GM12878 (cell line): ENCODE measurements at places on chromosomes 2 and 18. TPM values are rescaled to one million over a fixed set of nuclear protein-coding genes. Genes with fewer than 3 reads are reported as not detected.

Gene SULT1C2
- total RNA-seq, result 0.03 and 0.05 TPM in 2 replicates

Gene GLB1L
- 2.8 and 4.5 TPM in 2 replicates for total RNA-seq

Gene CAPN13
- total RNA-seq, result not detected in 2 replicates

Gene MROH2A
- total RNA-seq, result not detected in 2 replicates

Gene ALLC
- total RNA-seq, result not detected in 2 replicates

Gene GALNT13
- total RNA-seq, result not detected in 2 replicates

Gene VWC2L
- not detected in 2 replicates for total RNA-seq

Gene FSHR
- not detected in 2 replicates for total RNA-seq

Gene GPR39
- 0.08 and 0.23 TPM in 2 replicates for total RNA-seq

Gene ITPRIPL1
- total RNA-seq, result 23.8 and 28.7 TPM in 2 replicates

Gene CD302
- 2.1 and 2.2 TPM in 2 replicates for total RNA-seq

Gene WIPF1
- 135 and 141 TPM in 2 replicates for total RNA-seq

Gene IFIH1
- 35.1 and 36.1 TPM in 2 replicates for total RNA-seq

Gene RGPD8
- 6.5 and 7.3 TPM in 2 replicates for total RNA-seq

Gene GRB14
- total RNA-seq, result not detected in 2 replicates

Gene TMEM169
- total RNA-seq, result 2.4 and 2.7 TPM in 2 replicates

Gene SLC35F6
- total RNA-seq, result 9.8 and 10.1 TPM in 2 replicates

Gene CFAP65
- total RNA-seq, result not detected in 2 replicates

Gene KRTCAP3
- 2.2 and 2.7 TPM in 2 replicates for total RNA-seq

GRCh38 chr2:197349699-197350098, 39.1 kb upstream of the ANKRD44 start:
- no peak for DNase-seq

- DNase-seq, result no peak
These were observed 228.3 kb downstream of the SRBD1 start for GRCh38 chr2:45382744-45383143.

GRCh38 chr2:7417845-7418742, 500.9 kb downstream of the RNF144A start:
- DNase-seq, result no peak

DNA sequence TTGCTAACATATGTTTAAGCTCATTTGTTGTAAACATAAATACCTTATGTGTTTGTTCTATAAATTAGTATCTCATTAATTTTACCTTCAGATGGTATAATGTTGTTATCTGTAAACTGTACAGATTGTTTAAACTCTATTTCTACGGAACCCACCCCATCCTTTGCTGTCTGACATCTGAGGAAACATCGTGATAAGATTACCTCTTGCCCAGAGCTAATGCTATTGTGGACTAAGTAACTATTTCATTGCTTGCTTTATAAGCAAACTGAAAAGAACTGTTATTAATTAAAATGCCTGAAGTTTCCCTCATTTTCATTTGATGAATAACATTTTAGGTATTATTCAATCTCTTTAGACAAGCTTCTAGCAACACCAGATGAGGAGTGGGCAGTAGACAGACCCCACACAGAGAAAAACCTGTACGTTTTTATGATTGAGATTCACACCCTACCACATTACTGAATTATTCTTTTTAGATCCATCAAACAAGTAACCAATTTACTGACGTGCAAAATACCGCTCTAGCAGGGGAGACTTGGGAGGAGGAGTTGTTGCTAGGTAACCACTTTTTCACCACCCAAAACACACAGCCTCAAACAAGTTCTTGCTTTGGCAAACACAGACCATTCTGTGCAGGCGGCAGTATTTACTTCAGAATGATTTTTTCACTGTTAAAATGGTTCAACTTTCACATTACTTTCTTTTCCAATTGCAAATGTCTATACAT, 1.9 kb upstream of the SYT4 start:
- DNase-seq, result no peak

DNA sequence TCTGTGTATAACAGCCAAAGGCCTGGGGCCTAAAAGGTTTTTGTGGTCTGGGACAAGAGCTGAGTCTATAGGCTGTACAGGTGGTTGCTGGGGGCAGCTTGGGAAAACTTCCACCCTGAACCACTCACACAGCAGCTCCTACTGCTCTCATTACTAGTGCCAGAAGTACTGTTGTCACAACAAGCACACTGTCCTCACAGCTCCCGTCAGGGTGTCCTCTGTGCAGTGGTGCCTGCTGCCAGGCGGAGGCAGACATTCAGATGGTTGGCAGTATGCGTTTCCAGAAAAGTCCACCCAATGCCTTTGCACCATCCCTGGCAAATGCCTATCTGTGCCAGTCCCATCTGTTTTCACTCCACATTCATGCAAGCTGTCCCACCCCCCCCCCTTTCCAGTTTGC, 58.5 kb downstream of the EPAS1 start:
- DNase-seq, result no peak

DNA sequence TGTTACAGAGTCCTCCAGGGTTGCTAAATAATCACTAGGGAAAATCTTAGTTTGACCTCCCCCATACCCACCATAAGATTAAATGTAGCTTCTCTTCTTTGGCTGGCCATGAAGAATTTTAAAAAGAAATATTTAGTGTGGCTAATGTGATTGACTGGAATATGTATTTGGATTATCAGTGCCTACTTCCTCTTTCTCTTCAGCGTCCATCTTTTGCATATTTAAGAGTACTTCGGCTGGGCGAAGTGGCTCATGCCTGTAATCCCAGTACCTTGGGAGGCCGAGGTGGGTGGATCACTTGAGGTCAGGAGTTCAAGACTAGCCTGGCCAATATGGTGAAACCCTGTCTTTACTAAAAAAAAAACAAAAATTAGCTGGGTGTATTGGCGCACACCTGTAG, 28.8 kb downstream of the ADAM23 start:
- DNase-seq, result no peak

- no peak for DNase-seq
These were observed 144.0 kb downstream of the IKZF2 start for GRCh38 chr2:213007290-213007838.

GRCh38 chr2:123976054-123976648, 48.9 kb upstream of the CNTNAP5 start:
- DNase-seq, result no peak

GRCh38 chr2:46655551-46656436, 176.4 kb downstream of the TMEM247 start:
- no peak for DNase-seq

- DNase-seq, result no peak
These were observed 691.4 kb upstream of the FSHR start for GRCh38 chr2:49845671-49846070.

DNA sequence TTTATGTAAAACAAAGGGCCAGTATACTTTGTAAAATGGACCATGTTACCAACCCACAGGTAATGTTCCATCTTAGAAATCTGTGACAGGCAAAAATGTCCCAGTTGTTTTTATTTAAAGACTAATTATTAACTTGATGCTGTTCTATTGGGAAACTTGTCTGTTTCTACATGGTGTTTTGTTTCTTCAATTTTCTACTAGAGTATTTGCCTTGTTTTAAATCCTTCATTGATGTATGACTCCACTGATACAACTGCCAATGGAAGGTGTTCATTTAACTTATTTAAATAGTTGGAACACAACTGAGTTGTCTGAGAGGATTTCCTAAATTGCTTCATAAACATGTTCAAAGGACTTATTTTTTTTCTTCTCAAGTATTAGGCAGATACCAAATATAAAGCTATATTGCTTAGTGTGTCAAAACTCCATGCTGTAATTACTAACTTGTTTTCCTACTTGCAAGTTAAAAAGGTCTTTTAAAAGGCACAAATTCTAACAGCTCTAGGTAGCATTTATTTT, 152.0 kb upstream of the XPO1 start:
- no peak for DNase-seq

DNA sequence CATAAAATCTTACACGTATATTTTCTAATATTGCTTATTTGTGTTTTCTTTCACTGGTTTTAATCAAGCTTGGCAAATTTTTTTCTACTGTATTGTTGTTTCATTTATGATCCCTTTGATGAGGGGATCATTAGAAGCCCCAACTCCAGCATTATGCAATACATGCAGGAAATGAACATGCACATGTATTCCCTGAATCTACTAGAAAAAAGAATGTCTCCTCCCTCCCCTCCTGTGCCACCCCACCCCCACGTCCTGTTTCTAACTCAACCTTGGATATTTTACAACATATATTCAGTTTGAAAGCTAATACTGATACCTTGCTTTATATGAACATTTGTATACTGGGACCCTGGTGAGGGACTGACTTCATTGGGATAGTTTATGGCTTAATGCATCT, 53.0 kb downstream of the EML6 start:
- no peak for DNase-seq

DNA sequence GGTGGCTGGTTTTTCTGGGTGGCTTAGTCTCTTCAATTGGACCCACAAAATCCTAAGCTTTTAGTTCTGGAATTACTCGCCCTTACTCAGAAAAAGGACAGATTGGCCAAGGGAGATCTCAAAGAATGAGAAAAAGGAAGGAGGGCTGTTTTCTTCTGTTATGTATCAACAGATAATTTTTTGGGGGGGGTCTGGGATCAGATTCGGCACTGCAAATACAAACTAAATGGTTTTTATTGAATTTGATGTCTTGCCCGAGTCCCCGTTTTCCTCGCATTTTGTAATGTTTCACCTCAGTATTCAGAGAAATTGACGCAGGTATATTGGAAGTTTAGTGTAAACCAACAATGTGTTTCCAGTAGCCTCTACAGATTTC, 762 bp downstream of the YIPF4 start:
- no peak for DNase-seq

DNA sequence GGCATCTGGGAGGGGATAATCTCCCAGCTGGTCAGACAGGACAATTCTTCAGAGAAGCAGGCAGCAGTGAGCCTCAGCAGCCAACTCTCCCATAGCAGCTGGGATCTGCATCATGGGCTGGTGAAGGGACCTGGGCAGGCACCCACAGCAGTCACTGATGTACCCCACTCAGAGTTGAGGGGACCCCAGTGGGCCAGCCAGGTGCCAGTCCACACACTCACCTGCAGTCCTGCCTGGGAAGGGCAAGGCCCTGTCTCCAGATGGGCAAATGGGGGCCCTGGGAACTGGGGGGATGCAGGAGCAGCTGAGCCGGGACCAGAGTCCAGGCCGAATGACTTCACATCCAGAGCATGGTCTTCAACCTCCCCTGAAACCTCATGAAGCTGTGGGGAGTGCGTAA, 170.4 kb downstream of the ZFP36L2 start:
- no peak for DNase-seq

DNA sequence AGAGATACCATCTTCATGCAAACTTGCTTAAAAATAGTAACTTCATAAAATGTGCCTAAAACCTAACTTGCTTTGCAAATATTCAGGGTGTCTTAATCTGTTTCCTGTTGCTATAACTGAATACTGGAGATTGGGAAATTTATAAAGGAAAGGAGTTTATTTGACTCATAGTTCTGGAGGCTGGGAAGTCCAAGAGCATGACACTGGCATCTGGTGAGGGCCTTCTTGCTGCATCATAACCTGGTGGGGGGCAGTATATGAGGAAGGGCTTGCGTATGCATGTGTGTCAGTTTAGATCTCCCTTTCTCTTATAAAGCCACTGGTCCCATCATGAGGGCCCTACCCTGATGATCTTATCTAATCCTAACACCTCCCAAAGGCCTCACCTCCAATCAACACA, 166.5 kb downstream of the LPIN1 start:
- DNase-seq, result no peak

DNA sequence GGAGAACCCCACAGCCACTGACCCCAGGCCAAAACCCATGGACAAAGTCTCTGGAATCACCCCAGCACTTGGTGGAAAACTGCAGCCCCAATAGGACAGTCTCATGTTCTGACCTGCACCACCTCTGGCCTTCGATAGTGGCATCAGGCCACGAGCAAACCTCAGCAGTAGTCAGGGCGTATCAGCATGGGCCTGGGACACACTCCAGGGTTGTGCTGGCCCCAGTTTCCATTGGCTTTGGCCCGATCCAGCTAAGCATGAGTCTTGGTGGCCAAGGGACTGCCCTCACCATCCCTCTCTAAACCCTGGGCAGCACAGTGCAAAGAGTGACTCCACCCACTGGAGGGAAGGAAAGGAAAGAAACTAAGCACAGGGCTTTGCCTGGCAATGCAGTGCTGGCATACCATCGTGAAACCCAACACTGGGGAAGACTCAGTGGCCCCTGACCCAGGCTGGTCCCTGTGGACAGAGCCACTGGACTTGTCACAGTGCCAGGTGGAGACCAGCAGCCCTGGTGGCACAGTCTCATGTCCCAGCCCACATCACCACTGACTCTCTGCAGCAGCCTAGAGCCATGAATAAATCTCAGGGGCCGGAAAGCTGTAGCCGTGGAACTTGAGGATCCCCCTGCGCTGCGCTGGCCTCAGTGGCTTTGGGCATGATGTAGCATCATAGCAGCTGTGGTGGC, 46.3 kb downstream of the ZNF519 start:
- no peak for DNase-seq

DNA sequence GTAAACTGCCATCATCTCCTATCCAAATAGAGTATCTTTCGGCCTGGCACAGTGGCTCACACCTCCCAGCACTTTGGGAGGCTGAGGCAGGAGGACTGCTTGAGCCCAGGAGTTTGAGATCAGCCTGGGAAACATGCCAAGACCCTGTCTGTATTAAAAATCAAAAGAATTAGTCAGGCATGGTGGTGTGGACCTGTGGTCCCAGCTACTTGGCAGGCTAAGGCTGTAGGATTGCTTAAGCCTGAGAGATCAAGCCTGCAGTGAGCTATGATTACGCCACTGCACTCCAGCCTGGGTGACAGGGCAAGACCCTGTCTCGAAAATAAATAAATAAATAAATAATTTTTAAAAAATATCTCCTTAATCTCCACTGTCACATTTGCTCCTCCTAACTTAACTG, 14.7 kb upstream of the ARPC2 start:
- no peak for DNase-seq

DNA sequence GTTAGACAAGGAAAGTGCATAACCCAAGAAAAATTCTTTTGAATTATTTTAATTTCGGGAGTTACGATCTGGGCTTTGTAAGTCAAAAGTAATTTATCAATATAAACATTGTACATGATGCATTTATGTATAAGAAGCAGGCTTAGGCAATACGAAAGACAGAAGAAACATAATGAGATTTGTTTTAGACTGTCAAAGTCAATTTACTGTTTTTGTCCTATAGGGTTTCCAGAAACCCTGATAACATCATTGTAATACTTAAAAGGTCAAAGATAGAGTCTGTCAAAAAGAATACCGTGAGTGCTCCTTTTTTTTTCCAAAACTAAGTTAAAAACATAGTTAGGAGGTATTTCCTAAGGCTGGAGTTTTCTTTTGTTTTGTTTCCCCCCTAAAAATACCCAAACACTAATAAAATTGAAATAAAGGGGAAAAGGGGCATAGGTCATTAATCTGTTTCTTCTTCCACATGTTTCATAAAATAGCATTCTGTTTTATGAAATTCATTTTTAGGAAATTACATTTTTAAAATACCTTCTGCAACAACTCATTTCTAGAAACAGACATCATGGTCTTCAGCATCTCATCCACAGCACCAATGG, 16.1 kb downstream of the C1D start:
- DNase-seq, result no peak

DNA sequence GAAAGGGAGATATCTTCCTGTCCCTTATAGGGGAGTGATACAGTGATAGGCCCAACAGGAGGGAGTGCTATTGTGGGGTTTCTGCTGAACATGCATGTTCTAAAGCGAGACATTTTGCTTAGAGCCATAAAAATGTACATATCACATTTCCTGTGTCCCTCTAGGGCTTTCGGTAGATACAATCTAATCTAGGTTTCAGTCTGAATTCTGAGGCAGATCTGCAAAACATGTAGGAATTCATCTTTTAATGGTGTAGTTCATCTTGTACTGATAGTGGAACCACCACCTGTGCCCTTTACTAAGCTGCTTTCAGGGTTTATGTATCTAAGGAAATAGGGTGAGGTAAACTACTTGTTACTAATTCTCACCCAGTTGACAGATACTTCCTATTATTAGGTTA, 73.8 kb downstream of the SPTBN1 start:
- DNase-seq, result no peak
